ENCODE measurements at places on chromosomes 16 and 17.

GRCh38 chr17:69711541-69711940, 297.0 kb downstream of the MAP2K6 start:
- no peak for DNase-seq

DNA sequence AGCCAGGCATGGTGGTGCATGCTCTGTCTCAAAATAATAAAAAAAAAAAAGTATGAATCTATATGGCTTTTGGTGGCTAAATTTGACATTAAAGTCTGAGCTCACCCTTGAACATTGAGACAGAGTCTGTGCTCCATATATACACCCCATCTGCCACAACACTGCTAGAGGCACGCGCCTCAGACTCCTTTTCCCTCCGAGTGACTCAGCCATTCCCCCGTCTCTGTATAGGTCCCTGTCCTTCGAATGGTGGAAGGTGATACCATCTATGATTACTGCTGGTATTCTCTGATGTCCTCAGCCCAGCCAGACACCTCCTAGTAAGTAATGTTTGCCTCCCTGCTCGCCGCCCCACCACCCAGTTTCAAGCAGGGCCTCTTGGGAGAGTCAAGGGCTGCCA, 4.5 kb upstream of the EFNB3 start:
- no peak for DNase-seq

DNA sequence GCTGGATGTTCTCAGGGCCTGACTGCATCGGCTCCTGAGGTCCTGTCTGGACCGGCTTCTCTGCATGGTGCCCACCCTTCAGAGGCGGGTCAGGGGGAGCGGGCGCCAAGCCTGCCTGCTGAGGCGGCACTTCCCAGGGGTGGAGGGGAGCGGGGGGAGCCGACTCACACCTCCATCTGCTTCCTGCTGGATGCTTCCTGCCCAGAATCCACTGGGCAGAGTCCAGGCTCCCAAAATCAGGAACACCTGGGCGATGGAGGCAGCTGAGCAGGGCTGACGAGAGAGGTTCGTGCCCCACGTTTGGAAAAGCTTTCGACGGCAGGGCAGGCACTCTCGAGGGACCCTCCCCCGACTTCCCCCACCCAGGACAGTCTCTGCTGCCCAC, 42.2 kb downstream of the TIMM22 start:
- no peak for DNase-seq

DNA sequence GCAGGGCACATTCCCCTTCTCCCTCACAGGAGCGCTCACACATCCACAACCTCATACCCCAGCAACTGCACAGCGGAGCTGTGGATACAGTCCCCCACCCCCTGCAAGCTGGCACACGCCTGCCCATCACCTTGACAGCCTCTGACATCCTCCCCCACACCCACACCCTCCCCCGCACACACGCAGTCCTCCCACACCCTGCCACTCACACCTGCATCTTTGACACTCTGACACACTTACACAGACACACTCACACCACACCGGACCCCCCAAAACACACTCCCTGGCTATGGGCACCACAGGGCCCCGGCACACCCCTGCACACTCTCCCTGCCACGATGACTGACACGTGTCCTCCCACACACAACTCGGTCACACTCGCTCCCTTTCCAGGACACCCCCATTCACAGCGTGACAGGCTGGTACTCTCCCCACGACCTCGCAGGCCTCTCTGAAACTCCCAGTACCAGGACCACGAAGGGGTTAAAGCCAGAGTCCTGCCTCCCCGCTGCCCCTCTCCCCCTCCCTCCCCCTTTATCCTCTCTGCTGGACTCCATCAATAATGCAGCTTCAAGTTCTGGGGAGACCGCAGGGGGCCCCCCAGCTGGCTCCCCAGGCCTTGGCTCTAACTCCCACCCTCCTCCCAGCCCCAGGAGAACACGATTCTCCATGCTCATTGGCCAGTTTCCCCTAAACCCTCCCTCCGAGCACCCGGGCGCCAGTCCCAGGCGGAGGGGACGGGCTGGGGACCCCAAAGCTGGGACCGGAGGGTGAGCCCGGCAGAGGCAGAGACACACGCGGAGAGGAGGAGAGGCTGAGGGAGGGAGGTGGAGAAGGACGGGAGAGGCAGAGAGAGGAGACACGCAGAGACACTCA, at the start of gene PPP1R1B:
TSS of gene PPP1R1B (plus strand) at position 782 of the 876 bp plus-strand sequence. CDS start 441 bp downstream, outside the sequence.
- no peak for DNase-seq

DNA sequence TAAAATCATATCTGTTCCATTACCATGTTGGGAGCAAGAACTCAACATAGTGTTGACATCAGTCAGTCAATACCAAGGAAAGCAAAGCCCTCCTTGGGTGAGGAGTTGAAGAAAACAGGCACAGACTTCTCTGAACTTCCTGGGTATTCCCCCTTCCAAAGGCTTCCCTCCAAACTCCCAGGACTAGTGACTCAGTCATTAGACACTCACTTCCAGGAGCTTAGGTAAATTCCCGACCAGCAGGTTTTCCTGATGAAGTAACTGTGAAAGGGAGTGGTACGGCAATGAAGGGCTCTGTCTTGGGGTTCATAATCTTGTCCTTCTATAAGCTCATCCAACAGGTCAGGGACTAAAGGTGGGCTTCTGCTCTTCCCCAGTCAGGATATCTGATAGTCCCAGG, 293.8 kb upstream of the AXIN2 start:
- no peak for DNase-seq

GRCh38 chr16:83994087-83994486, 26.0 kb downstream of the NECAB2 start:
- no peak for DNase-seq

- peak; percentile 72 for DNase-seq
Measured at GRCh38 chr17:4375039-4375748, 8.7 kb upstream of the UBE2G1 start.

GRCh38 chr17:41016578-41017215, 7.8 kb upstream of the KRTAP3-1 start:
- DNase-seq: no peak

- DNase-seq: peak; percentile 67
Measured at GRCh38 chr16:1812732-1813163, 13.9 kb downstream of the HAGH start.

GRCh38 chr16:4390266-4391260, 18.9 kb downstream of the VASN start:
- DNase-seq: no peak

GRCh38 chr17:27654136-27654535, 23.1 kb downstream of the LGALS9 start:
- DNase-seq: no peak

- DNase-seq: no peak
Measured at GRCh38 chr16:1075546-1075945, 3.0 kb downstream of the SSTR5 start.

- no peak for DNase-seq
Measured at GRCh38 chr16:4800290-4801041, 2.0 kb downstream of the ROGDI start.

DNA sequence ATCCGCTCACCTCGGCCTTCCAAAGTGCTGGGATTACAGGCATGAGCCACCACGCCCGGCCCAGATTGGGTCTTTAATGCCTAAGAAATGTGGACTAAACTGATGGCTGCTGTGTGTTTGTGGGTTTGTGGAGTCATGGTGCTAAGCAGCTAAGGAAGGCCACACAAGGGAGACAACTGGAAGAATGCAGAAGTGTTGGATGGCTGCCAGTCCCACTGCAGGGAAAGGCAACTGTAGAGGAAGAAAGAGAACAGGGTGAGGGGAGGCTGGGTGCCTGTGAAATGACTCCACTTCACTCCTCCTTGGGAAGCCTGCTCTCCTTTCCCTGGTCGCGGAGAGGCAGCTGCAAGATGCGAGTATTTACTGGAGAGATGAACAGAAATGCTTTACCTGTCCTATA, 23.5 kb upstream of the SIAH1 start:
- DNase-seq: no peak

GRCh38 chr17:62995377-62995885, 29.4 kb downstream of the TANC2 start:
- peak; percentile 39 for DNase-seq

- DNase-seq: no peak
Measured at GRCh38 chr16:50692644-50692998, 785 bp upstream of the NOD2 start.

GRCh38 chr17:41391535-41391934, 5.9 kb downstream of the KRT31 start:
- DNase-seq: no peak

GRCh38 chr16:4290236-4290830, 17.5 kb upstream of the TFAP4 start:
- DNase-seq: no peak

DNA sequence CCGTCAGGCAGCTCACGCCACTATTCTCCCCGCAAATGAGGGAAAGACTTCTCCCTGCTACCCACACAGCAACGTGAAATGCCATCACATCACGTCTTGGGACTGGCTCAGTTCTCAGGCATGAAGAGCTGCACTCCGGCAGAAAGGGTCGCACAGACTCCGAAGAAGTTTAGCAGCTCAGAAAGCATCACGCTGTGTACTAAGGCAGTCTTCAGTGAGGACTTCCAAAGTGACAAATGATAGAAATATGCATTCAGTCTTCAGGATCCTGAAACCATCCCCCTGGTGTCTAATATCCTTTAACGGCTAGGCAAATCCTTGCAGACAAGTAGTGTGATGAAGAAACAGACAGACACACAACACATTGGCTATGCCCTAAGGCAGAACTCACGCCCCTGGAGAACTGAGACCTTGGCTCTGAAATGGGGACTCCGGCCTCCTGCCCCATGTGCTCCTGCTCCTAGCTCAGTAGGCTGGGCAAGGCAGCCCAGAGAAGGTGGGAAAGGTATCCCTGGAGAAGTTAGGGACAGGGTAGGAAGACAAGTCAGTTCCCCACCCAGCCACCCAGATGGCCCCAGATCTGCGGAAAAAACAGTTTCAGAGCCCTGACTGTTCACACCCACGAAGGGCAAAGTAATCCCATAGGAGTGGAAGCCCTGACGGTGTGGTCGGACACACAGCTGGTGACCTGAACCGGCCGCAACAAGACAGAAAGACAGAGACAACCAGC, 1.6 kb downstream of the XYLT1 start:
- no peak for DNase-seq

GRCh38 chr16:20995711-20996110, 95.1 kb downstream of the LYRM1 start:
- no peak for DNase-seq

DNA sequence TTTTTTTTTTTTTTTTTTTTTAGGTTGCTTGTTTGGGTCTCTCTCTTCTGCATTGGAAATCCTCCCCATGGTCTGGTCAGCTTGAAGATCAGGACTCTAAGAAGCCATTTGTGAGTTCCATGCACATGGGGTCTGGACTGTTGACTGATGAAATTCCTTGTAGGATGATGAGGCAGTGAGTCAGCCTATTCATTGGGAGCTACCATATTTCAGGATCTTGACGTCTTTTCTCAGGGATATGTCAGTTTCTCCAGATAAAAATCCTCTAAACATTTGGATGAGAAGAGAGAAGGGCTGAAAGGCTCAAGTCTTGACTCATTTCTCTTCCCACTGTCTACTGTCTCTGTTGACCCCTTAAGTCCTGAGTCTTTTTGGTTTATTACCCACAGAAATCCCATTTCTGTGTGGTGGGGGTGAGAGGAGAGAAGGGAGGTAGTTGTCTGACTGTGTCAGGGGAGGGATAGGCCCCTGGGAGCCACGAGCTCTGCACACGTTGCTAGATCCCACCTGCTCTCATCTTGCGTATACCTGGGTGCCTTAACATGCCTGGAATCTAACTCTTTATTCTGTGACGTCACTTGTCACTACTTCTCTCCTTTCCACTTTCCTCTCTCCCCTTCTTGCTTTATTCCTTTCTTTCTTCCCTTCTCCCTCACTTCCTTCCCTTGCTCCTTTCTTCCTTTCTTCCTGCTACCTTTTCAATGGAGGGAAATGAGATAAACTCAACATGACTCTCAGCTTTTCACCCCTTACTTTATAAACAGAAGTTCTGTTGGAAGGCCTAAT, 333.1 kb upstream of the XYLT1 start:
- DNase-seq: no peak

- DNase-seq: peak; percentile 34
Measured at GRCh38 chr16:19294156-19294649, 8.7 kb downstream of the CLEC19A start.

- no peak for DNase-seq
Measured at GRCh38 chr16:77993111-77993985, 29.0 kb upstream of the CLEC3A start.

DNA sequence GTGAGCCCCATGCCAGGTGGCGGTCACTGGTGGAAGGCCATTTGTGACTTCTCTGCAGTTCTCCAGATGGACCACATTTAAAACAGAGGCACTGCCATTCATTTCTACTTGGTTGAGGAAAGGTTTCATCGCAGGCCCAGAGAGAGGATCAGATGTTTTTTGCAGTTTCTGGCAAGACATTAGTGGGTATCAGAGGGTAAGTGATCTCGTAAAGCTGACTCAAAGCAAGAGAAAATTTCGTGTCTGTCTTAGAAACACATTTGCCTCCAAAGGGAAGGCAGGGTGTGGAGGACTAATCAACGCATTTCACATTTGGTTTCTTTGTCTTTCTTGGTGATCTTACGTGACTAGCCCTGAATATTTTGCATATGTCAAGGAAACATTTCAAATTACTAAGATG, 81.8 kb downstream of the PRKCB start:
- no peak for DNase-seq

- no peak for DNase-seq
Measured at GRCh38 chr17:146546-146945, 9.2 kb downstream of the SCGB1C2 start.

- DNase-seq: no peak
Measured at GRCh38 chr16:12470311-12471229, 333.1 kb downstream of the CPPED1 start.

- DNase-seq: no peak
Measured at GRCh38 chr17:18006495-18007239, 32.3 kb downstream of the ATPAF2 start.

DNA sequence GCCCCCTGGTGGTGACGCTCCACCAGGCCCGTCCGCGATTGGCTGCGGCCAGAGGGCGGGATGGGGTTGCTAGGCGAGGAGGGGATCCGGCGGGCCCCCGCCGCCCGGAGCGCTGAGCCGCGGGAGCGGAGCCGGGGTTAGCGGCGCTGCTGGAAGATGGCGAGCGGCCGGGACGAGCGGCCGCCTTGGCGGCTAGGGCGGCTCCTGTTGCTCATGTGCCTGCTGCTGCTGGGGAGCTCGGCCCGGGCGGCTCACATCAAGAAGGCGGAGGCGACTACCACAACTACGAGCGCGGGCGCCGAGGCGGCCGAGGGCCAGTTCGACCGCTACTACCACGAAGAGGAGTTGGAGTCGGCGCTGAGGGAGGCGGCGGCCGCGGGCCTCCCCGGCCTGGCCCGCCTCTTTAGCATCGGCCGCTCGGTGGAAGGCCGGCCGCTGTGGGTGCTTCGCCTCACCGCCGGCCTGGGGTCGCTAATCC, at the start of gene CPD:
TSS of gene CPD (plus strand) at position 103 of the 478 bp plus-strand sequence. CDS start at position 157, 54 bp downstream.
- DNase-seq: peak; percentile 99

- no peak for DNase-seq
Measured at GRCh38 chr17:16988749-16989229, 16.9 kb upstream of the TNFRSF13B start.

DNA sequence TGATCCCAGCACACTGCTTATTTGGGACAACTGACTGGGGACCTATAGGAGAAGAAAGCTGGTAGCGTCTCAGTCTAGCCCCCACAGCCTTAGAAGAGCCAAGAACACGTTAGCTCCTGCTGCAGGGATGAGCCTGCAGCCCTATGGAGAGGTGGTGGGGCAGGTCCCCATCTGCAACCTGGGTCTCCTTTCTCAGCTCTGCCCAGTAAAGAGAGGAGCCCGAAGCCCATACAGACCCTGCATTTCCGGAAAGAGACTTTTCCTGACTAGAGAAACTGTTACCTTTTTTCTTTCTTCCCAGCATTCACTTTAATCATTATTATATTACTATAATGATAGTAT, 788 bp downstream of the METTL22 start:
- DNase-seq: no peak

GRCh38 chr16:30567160-30567990, 4.1 kb downstream of the ZNF688 start:
- peak; percentile 59 for DNase-seq

GRCh38 chr16:12672986-12673385, 130.7 kb downstream of the CPPED1 start:
- no peak for DNase-seq
